Posterior cingulate gyrus (tissue), 11 donors: ENCODE measurements at places on chromosomes 5 and 9.

- no peak for DNase-seq
These were observed 623.0 kb downstream of the SLCO4C1 start for GRCh38 chr5:101673120-101673519.

GRCh38 chr9:130106860-130107233 is 53.1 kb downstream of the GPR107 start:
- DNase-seq, result no peak

- DNase-seq, result no peak
These were observed 29.7 kb downstream of the CNOT6 start for GRCh38 chr5:180523629-180524466.

GRCh38 chr5:127072861-127073846 is at the start of gene C5orf63:
C5orf63 (minus strand) TSS chr5:127073502; CDS start chr5:127058995, 14,507 bp downstream.
- DNase-seq, result peak; percentile 87
